ENCODE measurements at places on chromosomes 2 and 18. TPM values are rescaled to one million over a fixed set of nuclear protein-coding genes. Genes with fewer than 3 reads are reported as not detected.

- no peak for DNase-seq
These were observed 32.3 kb upstream of the ASPRV1 start for GRCh38 chr2:69993708-69994107.

DNA sequence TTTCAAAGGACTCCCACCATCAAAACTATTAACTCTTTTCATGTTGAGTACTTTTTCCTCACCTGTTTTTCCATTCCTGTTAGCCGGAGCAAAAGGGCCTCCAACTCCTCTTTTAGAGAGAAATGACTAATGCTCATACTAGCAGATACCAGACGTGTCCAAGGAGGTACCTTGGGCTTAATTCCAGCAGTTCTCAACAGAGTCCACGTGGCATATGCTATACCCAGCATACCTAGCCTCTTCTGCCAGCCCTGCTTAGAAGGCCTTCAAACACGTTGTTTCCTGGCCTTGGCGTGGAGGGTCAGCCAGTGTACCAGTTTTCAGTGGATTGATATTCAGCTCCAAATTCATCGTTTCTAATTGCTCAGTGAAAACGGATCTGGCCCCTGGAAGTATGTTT lies 123.9 kb downstream of the MGAT5 start:
- DNase-seq = no peak

- no peak for DNase-seq
These were observed 23.9 kb downstream of the PRKCE start for GRCh38 chr2:45675263-45675812.

- peak; percentile 43 for DNase-seq
These were observed 142.9 kb downstream of the ASB1 start for GRCh38 chr2:238569507-238570195.

DNA sequence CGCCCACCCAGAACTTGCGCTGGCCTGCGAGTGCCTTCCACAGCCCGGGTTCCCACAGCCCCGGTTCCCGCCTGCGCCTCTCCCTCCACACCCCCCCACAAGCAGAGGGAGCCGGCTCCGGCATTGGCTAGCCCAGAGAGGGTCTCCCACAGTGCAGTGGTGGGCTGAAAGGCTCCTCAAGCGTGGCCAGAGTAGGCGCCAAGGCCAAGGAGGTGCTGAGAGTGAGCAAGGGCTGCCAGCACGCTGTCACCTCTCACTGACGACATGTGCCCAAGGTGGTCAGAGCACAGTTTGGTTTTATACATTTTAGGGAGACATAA lies 15.3 kb upstream of the PXDN start:
- DNase-seq = peak; percentile 15

DNA sequence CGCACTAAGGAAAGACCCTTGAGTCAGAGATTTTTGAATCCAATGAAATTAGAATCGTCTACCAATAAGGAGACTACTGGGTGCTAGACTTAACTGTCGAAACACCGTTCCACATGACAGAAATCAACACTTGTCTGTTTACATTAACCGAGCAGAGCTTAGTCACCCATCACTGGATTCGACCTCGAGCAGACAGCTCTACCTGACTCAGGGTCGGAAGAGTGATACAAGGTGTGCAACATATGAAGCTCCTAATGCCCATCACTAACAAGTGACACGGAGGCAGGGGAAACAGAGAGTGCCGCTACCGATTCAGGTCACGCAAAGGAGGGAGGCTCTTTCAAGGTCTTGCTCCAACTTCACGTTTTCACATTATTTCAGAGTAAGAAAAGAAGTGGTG lies 54.2 kb upstream of the FZD5 start:
- DNase-seq = no peak

DNA sequence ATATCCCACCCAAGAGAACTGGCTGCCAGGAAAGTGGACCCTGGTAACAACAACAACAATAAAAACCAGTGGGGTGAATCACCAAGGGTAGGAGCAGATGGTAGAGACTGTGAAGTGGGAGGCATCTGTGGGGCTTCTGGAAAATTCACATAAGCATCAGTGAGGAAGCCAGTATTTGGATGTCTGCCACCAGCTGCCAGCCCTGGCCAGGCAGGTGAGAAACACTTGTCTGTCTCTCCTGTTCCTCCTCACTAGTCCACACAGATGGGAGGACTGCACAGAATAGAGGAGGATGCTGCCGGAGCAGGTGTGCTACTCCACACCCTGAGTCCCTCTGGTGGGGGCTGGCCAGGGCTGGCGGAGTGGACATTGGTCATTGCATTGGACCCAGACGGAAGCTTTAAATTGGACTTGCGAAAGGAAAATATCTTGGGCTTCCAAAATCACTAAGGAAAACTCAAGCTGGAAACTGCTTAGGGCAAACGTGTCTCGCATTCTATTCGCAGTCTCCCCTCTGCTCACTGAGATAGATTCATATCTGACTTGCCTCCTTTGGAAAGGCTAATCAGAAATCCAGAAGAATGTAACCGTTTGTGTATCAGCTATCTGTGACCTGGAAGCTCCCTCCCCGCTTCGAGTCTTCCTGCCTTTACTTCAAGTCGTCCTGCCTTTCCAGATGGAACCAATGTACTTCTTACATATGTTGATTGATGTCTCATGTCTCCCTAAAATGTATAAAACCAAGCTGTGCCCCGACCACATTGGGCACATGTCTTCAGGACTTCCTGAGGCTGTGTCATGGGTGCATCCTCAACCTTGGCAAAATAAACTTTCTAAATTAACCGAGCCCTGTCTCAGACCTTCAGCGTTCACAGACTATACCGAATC lies 69.1 kb downstream of the NAB1 start:
- no peak for DNase-seq

- no peak for DNase-seq
These were observed 394.1 kb upstream of the SYT4 start for GRCh38 chr18:43671431-43671830.

DNA sequence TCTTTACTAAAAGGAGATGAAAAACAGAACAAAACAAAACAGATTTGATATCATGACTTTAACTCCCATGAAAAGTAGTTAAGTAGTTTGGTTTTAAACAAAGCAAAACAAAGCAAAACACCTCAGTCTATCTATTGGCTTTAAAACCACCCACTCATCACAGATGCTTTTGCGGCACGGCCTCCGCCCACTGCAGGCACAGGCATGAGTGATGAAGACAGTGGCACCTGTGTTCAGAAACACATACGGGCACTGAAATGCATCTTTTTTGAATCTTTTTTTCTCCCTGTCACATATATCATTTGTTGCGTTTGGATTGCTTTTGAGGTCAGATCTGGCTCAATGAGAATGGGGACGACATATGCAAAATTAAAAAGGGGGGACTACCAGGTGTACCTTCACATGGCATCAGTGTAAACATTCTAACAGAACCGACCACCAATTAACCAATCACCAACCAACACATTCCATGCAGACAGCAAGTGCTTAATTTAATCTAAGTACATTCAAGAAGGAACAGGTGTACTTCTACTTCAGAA lies 147.4 kb upstream of the REV1 start:
- no peak for DNase-seq

DNA sequence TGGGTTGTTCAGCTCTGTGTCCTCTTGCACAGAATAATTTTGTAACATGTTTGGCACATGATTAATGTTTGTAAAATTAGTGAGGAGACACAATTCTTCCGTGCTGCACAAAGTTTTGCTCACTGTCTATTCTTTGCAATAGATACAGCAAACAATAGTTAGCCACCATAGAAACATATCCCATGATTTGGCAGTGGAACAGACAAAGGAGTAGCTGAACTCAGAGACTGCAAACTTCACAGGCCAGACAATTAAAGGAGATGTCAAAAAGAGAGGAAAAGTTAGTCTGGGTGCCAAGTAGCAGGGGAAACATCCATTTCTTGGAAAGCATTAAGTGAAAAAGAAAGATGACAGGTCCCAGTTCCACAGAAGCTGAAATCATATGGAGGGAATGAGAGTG lies 267.4 kb upstream of the NRXN1 start:
- no peak for DNase-seq

DNA sequence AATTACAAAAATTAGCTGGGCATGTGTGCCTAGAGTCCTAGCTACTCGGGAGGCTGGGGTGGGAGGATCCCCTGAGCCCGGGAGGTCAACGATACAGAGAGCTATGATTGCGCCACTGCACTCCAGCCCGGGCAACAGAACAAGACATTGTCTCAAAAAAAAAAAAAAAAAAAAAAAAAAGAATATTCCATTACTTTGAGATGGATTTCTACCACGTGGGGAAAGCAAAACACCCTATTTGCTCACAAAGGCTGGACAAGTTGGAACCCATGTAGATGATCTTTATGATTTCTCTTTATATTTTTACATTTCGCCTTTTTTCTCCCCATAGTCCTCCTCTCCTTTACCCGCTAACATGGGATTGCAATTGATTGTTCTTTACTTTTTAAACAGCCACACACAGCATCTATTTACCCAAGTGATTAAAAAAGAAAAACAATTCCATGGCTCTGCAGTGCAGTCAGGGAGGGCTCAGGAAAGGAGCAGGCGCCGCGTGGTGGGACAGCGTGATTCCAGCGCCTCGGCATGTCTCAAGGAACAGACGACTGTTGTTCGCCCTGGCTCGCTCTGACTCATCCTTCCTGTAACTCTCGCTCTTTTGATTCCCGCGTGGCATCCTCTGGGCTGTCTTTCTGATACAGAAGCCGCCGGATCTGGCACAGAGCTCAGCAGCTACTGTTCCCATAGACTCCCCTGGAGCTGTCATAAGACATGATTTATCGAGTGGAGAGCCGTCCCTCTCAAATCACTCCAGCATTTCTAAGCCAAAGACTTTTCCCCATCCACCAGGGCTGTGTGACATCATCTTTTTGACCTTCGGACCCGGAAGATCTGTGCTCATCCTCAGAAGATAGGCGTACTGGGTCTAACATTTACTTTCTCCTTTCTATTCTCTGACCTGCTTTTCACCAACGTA lies 230.4 kb upstream of the AGAP1 start:
- DNase-seq = peak; percentile 46

- no peak for DNase-seq
These were observed 44.0 kb downstream of the CCDC85A start for GRCh38 chr2:56227811-56228210.

- DNase-seq = no peak
These were observed 338.9 kb downstream of the ZEB2 start for GRCh38 chr2:144181001-144181400.

The SNORC gene
- total RNA-seq = 1.6 TPM

DNA sequence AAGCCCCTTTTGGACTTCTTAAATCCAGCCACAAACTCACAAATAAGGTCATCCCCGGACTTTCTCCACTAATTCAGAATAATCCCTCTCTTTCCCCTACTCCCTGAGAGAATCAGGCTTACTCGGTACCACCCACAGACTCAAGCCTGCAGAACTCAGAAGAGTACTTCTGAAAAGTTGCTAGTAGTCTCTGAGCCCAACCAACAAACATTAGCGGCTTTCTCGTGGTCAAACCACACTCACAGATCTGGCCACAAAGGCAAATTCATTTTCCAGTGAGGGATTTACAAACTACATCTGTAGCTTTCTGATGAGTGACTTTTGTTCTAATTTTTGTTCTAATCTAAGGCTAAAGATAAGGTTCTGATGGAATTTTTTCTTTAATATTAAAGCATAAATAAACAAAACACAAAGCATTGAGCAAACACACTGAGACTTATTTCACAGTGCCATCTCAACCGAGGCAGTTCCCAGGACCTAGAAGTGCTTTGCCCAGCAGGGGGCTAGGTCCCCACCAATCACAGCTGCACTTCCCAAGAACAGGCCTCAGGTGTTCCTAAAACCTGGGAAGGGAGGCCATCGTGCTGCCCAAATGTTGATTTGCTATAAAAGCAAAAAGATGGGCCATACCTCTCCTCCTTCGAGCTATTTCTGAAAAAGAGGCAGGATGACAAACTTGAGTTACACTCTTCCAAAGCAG lies 110.7 kb downstream of the COLEC12 start:
- DNase-seq = peak; percentile 17

- DNase-seq = no peak
These were observed 73.6 kb downstream of the ARL6IP6 start for GRCh38 chr2:152791979-152792378.

- DNase-seq = no peak
These were observed 194.9 kb upstream of the CHAC2 start for GRCh38 chr2:53572696-53573095.

The LRP1B gene
- 0.26 TPM for total RNA-seq

GRCh38 chr2:233926806-233927205 lies 9.6 kb downstream of the TRPM8 start:
- DNase-seq = no peak

The SLC9A4 gene
- total RNA-seq = not detected

- DNase-seq = no peak
These were observed 79.6 kb upstream of the NABP1 start for GRCh38 chr2:191598296-191598695.

DNA sequence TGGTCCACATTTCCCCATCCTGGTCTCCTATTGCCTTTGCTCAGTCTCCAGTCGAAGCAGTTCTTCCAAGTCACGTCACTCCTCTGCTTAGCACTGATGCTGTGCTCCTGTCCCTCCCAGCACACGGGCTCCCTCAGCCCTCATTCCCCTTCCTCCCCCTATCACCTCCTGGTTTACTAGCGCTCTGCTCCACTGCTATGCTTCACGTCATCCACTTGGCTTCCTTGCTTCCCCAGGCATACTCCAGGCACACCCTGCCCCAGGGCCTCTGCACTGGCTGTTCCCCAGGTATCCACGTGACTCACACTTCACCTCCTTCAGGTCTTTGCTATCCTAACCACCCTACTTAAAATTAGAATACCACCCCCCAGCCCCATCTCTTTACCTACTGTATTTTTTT lies 269.3 kb downstream of the GLI2 start:
- no peak for DNase-seq

GRCh38 chr2:18200771-18201170 lies 322.3 kb downstream of the KCNS3 start:
- no peak for DNase-seq

The FBXO48 gene
- total RNA-seq = 0.52 TPM

- no peak for DNase-seq
These were observed 103.6 kb downstream of the STK39 start for GRCh38 chr2:168143813-168144212.

- DNase-seq = no peak
These were observed 3.9 kb upstream of the TYMS start for GRCh38 chr18:653512-653911.

The ITPRIPL1 gene
- total RNA-seq = 8.8 TPM

DNA sequence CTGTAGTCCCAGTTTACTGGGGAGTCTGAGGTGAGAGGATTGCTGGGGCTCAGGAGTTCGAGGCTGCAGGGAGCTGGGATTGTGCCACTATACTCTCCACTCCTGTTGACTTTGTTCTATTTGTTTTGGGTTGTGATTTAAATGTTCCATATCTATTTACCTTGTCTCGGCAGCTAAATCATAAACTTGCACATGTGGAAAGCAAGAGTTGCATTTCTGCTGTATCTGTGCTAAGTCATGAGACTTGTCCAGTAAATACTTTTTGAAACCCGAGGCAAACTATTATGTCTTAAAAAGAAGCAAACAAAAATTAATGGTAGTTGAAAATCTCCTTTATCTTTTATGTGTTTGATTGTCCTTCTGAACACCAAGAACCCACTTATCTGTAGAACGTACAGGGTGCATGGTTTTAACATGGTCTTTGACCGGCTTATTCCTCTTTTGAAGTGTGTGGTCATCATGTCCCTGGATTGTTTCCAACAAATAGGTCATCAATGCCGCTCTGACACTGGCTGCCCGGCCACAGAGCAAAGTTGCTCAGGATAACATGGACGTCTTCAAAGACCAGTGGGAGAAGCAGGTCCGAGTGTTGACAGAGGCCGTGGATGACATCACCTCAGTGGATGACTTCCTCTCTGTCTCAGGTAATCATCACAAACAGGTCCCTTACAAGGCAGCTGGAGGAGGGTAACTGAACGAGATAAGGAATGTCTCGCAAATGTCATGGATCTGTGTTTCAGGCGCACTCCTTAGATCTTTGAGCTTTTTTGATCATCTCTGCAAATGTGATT lies 241.1 kb upstream of the LRRTM1 start:
- no peak for DNase-seq
